ENCODE measurements at places on chromosomes 1 and 21.
A peak's percentile ranks its signal among the peaks of the same experiment; 100 is the strongest.

- no peak for DNase-seq
These were observed 10.5 kb upstream of the MDM4 start for GRCh38 chr1:204505674-204506200.

DNA sequence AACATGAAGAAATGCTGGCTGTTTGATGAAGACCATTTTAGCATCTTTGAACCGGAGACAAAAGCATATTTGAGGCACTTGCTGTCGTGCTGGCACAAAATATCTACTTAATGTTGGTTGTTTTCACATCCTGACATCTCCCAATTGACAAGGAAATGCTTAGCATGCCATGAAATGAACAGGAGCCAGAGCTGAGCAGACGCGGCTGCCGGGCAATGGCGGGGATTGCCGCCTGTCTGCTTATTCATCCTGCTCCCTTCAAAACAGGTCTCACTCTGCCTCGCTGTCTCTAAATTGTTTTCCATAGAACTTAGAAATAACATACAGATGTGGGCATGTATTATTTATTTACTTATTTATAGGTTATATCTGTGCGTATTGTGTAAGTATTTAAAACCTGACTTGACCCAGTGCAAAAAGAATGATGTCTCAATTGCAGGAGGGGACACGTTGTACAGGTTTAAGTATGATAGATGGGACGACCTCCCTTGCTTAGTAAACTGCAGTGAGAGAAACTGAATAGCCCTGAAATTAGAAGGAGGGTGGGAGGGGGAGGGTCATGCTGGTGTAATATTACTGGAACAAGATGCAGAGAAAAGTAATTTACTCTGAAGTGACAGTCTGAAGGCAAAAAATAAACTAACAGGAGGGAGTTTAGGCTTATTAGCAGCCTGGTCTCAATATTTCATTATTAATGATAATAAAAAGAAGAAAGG, 590.4 kb upstream of the PLXNA2 start:
- DNase-seq: peak; percentile 74

DNA sequence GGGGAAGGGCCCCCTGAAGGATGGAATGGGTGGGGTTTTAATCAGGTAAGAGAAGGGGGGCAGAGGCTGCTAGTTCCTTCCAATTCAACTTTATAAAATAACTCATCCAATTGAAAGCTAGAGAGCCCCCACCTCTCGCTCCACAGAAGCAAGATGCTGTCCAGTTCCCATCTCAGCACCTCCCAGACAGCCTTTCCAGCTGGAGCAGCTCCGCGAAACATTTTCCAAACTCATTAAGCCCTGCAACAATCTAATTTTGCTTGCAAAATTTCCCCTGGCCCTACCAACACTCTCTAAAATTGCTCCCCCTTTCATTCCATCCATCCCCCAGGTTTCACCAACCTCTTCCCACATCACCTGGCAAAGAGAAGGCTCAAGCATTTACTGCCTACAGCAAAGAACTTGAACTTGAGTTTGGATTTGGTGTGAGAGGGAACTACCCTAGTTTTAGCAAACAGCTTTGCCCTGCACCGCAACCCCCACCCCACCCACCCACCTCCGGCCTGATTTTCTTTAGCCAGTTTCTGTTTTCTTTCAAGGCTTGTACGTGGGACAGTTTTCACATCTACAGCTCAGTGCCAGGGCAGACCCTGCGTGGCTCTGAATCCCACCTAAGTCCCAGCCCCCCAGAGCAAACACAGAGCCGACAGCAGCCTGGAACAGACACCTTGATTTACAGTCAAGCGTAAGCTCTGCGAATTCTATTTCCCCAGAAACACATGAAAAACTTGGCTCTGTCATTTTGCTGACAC, 46.7 kb downstream of the SYF2 start:
- no peak for DNase-seq

DNA sequence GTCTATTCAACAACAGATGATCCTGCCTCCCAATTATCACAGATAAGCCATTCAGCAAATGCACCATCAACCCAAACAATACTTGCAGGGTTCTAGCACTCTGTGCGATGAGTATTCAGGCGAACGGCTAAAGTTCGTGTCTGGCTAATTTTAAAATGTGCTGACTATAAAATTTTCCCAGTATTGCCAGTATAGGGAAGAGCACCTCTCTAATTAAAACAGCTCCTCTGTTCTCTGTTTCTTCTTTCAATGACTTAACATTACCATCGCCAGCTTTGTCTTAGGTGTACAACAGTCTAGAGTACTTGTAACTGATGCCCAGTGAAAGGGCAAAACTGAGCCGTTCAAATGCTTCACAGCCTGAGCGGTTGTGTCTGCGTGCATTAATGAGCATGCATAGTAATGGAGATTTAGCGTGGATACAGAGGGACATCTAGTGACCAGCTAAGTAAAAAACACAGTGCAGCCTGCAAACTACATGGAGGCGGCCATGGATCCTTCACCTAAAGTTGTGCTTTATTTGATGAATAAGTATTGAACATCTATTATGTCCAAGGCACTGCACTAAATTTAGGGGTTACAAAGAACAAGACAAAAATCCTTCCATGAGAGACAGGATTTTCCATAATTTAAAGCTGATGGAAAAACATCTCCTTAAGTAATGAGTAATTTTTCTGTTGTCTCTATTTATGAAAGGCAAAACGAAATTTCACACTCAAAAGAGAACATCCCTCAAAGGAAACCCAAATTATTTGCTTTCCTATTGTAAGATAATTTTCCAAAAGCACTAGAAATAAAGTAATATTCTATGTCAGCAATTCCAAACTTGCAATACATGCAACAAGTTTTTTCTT, 120.0 kb downstream of the SETD4 start:
- DNase-seq: peak; percentile 79

- DNase-seq: no peak
These were observed 28.2 kb downstream of the NAV1 start for GRCh38 chr1:201566933-201567801.

GRCh38 chr1:6507461-6507911, 16.0 kb upstream of the PLEKHG5 start:
- DNase-seq: no peak

DNA sequence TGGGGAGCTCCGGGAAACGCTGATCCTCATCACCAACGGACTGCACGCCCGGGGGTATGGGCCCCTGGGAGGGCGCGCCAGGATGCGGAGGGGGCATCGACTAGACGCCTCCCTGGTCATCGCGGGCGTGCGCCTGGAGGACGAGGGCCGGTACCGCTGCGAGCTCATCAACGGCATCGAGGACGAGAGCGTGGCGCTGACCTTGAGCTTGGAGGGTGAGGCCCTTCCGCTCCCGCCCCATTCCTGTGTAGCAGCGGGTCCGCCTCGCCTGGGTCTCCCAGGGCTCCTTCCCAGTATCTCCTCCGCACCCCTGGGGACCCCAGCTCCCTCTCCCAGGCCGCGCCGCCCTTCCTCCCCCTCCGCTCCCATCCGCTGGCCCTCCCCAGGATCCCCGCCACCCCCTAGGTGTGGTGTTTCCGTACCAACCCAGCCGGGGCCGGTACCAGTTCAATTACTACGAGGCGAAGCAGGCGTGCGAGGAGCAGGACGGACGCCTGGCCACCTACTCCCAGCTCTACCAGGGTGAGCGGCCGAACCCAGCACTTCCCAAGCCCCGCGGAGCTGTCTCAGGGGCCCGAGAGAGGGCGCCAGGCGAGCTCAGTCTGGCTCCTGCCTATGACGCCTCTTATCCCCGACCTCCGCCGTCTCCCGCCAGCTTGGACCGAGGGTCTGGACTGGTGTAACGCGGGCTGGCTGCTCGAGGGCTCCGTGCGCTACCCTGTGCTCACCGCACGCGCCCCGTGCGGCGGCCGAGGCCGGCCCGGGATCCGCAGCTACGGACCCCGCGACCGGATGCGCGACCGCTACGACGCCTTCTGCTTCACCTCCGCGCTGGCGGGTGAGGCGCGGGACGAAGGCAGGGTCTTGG, 5.0 kb downstream of the HAPLN2 start:
- DNase-seq: no peak

- no peak for DNase-seq
These were observed 4.5 kb downstream of the LHX4 start for GRCh38 chr1:180234369-180235076.

GRCh38 chr1:6546326-6546725, 8.0 kb downstream of the NOL9 start:
- no peak for DNase-seq

DNA sequence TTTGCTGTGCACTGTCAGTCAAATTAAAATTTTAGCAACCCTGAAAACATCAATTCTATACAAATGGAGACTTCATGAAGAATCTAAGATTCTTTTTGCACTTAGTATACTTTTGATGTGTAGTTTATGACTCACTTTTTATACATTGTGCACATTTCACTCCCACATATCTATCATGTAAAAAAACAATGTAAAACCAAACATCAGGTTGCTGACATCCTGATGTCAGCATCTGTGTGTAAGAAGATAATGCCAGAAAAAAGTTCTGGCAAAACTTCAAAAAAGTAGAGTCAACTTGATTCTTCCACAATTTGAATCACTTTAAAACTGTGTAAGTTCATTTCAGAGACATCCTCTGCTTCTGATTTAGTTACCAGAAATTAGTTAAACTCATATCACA, 115.7 kb downstream of the CENPF start:
- no peak for DNase-seq

DNA sequence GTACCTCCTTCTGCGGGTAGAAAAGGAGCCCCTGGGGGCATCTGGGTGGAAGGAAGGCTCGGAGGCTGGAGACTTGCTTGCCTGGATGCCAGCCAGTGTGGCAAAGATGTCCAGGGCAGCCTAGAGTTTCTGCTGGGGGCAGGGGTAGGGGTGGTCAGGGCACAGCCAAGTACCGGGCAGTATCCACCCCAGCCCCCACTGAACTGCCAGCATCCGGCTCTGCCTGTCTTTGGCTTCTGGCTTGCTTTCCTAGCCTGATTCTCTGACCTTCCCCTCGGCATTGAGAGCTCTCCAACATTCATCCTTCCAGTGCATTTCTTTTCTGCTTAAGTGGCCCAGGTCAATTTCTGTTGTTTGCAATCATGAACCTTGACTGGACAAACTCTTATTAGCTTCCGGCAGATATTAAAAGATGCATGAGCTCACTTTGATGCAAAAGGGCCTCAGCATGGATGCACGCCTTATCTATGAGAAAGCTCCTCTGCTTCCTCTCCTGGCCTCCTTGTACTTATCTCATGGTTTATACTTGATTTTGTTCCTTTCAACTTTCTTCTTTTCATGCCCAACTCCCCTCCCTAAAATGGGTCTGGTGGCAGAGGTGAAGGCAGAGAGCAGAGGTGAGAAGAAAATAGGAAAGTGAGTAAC, 116.9 kb downstream of the HLCS start:
- DNase-seq: no peak

- DNase-seq: no peak
These were observed 1.4 kb upstream of the ATP1B1 start for GRCh38 chr1:169105087-169105433.

- DNase-seq: no peak
These were observed 304.3 kb upstream of the PLD5 start for GRCh38 chr1:242828828-242829227.

DNA sequence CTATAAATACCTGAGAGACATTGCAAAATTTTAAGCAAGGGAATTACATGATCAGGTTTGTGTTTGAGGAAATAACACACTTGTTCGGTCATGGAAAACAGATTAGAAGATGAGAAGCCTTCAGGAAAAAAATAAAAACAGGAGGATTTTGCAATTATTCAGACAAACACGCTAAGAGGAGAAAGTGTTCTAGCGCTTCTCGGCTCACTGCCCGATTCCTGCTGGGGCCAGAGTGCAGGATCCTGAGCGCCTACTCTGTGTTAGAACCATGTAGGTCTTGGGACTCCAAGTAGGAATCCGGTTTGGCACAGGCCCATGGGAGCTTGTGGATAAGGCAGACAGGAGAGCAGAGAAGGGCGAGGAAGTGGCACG, 8.1 kb upstream of the PRELP start:
- DNase-seq: no peak

DNA sequence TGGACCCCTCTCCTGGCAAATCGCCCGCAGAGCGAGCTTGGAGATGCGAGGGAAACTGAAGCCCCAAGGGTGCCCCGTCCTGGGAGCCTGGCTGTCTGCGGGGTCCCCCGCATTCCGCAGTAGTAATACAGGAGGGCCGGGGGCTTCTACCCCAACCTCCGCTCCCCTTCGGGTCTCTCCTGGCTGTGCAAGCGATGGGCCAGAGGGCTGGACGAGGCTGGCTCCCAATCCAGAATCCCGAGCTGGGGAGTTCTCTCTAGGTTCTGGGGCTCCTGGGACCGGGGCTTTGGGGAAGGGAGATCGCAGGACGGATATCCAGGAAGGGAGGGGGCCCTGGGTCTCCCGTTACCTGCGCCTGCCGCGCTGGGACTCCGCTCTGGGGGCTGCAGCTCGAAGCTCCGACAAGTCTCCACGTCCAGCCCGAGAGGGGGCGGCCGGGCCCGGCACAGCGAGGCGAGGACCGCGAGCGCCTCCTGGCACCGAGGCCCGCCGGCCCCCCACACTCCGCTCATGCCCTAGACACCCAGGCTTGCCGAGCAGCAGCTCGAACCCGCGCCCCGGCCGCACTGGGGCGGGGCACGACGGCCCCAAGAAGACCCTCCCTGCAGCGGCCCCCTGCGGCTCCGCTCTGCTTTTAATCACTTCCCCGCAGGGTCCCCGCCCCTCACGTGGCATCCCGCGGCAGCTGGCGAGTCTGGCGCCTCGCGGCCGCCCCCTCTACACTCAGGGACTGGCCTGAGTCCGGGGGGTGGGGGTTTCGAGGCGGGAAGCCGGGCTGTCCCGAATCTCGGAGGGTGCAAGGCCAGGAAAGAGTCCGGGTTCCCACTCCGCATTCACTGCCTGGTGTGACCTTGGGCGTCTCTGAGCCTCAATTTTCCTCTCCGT, at the start of gene SYT6:
Gene SYT6, minus strand, starts transcription at position 609 of the 885 bp plus-strand sequence. Its CDS starts 97 bp downstream, at position 512.
- DNase-seq: no peak

DNA sequence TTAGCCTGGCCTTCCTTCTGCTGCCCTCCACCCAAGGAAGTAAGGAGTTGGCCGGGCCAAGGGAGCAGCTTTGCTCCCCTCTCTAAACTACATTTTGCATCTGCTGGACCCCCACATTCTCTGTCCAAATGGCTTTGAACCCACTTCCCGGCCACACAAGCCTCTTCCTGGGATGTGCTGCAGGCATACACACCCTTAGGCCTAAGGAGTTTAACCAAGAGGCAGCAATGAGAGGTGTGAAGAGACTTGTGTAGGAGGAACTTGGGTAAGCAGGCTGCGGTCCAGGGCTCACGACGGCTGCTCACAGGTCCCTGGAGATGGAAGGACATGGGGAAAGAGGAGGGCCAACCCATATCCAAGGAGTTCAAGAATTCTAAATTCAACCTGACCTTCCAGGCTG, 196.7 kb upstream of the SGIP1 start:
- no peak for DNase-seq

- DNase-seq: no peak
These were observed 84.3 kb downstream of the SLC45A1 start for GRCh38 chr1:8402109-8402710.

- no peak for DNase-seq
These were observed 903.9 kb upstream of the ADGRL2 start for GRCh38 chr1:80896781-80897356.

GRCh38 chr1:236568285-236568894, 35.9 kb downstream of the HEATR1 start:
- DNase-seq: no peak
